M059J (cell line): ENCODE measurements at places on chromosomes 7 and 10. TPM values are rescaled to one million over a fixed set of nuclear protein-coding genes. Genes with fewer than 3 reads are reported as not detected.

The SHH gene
- total RNA-seq = not detected in 2 replicates

The MYH16 gene
- 0.05 and 0.34 TPM in 2 replicates for total RNA-seq

The MCM10 gene
- 9.4 and 11.6 TPM in 2 replicates for total RNA-seq

The CYP26C1 gene
- total RNA-seq = not detected in 2 replicates

DNA sequence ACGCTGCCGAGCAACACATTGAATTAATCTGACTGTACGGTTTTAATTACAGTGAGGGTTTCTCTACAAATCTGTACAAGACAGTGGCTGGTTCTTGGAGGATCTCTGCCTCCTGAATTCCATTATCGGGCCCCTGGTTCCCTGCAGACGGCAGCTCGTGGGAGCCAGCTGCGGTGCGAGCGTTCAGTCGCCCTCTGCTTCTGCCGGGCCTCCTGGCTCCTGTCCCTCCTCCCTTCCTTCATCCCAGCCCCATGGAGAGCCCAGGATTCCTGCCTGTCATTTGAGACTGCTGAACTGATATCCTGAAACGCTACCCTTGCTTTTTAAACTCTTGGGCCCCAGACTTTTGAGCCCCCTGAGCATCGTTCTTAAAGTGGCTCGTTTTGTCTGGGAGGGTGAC is 6.6 kb upstream of the DLX6 start:
- DNase-seq = no peak

GRCh38 chr7:157501581-157501980 is 164.8 kb downstream of the DNAJB6 start:
- DNase-seq = no peak

DNA sequence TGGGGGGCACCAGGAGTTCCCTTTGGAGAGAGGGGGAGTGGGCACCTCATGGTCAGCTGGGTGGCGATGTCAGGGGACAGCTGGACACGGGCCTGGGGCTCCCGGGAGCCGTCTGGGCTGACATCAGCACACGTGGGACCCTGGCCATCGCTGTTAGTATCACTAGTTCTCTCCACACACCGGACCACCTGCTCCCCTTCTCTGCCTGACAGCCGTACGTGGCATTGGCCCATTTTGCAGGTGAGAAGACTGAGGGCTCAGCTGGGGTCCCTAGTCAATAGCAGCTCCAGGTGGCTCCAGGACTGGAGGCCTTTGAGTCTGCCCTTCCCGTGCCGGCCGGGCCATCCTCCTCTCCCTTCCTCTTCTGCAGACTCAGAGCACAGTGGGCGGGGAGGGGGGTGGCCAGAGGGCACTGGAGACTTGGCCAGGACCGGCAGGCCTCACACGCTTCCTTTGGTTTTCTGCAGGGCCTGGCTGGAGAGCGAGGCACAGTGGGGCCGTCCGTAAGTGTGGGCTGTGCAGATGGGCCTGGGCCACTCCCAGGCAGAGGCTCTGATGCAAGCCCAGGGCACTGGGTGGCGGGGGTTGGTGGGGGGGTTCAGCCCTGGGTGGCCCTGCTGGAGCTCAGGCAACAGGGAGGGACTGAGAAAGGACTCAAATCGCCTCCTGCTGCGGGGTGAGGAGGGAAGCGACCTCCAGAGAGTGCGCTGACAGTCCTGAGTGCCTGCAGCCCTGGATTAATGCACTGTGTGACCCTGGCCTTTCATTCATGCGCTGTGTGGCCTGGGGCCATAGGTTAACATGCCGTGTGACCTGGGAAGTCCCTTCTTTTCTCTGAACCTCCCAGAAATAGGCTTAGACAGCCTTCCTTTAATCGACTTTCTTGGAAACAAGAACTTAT is 78.2 kb downstream of the MYL10 start:
- DNase-seq = no peak

- DNase-seq = peak; percentile 60
Measured at GRCh38 chr7:20786779-20787659, at the start of gene SP8. Gene SP8 (minus strand): TSS chr7:20786886. CDS start chr7:20786798, 88 bp downstream.

GRCh38 chr10:97481071-97481470 is 17.2 kb downstream of the MMS19 start:
- peak; percentile 88 for DNase-seq

DNA sequence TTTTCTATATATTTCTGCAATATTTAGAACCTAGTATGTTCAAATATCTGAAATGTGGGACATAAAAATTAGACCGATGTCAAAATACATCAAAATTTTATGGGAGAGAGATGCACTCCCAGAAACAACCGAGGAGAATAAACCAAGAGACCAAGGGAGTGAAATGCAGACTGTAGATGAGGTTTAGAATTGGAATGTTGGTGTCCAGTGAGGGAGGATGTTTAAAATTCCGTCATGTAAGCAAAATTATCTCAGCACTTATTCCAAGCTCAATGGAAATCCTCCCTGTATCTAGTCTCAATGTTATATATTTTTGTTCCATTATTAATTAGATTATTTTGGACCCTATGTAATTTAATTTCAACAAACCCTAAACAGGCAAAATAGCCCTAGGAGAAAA is 61.9 kb upstream of the MAGI2 start:
- DNase-seq = no peak

DNA sequence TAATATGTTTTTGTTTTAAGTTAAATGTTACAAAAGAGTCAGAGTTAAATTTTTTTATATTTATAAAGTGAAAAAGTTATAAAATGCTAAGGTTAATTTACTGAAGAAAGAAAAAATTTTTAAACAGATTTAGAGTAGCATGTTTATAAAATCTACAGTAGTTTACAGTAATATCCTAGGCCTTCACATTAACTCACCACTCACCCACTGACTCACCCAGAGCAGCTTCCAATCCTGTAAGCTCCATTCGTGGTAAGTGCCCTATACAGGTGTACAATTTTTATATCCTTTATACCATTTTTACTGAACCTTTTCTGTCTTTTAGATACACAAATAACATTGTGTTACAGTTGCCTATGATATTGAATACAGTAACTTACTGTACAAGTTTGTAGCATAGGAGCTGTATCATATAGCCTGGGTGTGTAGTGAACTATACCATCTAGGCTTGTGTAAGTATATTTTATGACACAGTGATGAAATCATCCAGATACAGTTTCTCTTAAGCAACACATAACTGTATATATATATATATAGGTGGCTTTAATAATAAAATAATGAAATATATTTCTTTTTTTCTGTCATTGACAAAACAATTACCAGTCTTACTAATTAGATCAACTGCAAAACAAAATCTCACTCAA is 79.6 kb downstream of the PTEN start:
- peak; percentile 50 for DNase-seq

DNA sequence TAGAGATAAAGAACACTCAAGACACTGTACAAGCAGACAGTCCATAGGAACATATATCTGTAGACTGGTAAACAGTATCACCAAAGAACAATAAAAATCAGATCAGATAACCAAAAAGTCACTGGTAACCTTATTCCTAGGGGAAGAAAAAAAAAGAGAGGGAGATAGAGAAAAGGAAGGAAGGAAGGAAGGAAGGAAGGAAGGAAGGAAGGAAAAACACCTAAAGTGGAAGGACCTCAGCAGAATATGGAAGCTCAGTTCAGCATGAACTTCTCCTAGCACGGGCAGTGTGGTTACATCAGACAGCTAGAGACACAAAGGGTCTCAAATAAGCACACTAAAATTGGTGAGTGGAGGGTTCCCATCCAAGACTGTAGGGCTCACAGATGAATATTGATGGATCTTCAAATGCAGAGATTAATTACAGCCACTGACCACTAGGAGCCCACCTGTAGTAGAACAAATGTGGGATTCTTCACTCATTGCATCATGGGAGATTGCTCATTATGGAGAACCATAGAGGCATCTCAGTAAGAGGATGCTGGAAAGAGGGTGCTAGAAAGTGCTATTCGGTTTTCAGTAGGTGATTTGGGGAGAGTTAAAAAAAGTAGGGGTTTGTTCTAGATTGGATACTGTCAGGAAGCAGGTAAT is 293.4 kb upstream of the C7orf33 start:
- DNase-seq = no peak

DNA sequence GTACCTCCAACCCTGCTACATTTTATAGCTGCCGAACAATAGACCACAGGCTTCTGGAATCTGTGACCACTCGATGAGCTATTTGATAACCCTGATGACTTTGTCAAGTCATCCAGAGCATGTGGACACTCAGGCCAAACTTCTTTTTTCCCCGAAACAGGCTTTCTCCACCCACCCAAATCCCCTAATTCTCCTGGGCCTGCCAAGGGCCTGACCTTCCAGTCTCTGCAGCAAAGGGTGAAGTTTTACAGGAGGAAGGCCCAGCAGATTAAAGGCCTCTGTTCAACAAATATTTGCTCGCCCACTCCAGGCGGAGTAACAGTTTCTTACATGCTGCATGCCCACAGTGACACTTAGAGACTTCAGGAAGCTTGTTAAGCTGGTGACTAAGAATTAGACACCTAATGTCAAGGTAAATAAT is 2.0 kb downstream of the JCAD start:
- DNase-seq = peak; percentile 43

DNA sequence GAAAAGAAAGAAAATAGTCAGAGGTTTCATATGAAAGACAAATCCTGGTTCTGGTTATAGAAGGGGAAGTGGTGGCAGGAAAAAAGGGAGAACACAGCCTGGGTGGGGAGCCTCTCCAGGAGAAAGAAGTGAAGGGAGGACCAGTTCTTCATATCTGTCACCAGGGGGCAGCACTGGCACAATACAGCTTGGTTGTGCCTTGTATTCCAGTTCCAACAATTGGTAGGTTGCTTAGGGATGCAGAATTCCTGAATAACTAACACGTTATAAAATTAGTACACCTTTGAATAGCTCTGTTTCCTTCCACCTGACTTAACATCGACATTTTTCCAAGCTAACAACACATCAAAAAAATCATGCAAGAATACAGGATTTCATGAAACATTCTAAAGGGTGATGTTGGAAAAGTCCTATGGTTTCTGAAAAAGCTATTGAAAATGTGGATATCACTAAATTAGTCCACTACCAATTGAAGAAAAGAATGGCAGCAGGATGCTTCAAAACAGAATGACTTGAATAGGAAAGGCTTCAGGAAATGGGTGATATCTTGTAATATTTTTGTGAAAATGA is 52.9 kb downstream of the CYP26A1 start:
- no peak for DNase-seq

DNA sequence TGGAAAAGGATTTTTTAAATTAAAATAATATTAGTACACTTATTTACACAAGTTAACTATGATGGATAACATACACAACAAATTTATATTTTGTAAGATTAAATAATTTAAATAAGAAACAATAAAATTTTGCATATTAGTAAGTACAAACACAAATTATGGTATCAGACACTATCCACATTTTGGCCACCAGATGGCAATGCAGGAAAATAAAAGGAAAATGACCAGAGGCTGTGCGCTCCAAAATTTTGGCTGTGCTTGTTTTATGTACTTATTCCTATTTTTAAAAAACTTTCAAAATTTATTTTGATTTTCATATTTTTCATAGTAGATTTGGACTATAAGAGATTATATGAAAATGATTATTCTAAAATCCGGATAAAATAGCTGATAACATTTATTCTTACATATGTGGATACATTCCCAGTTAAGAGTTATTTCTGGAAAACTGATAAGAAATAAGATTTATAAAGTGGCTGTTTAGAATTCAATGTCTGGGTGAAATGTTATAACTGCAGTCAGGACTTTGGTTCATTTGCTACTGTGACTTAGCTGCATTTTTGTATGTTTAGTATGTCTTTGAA is 274.7 kb upstream of the HGF start:
- peak; percentile 46 for DNase-seq

DNA sequence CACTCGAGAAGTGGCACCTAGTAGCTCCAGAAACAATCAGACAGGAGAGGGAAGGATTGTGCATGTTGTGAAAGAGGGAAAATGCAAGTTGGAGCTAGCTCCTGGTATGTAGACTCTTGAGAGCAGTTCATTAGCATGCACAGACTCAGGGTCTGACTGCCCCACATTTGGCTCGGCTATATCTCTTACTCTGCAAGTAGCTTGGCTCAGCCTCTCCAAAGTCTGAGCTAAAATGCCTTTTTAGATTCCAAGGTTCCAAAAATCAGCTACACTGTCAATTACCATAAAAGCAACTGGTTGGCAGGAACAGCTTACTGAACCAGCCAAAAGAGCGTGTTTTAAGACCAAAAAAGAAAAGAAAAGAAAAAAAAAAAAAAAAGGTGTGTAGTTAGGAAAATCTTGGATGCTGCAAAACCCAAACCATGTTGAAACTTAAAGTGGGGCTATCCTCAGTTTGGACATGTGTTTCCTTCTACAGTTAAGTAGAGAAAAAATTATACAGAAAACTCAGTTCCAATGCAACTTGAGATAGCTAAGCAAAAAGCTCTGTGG is 65.5 kb downstream of the MKX start:
- DNase-seq = no peak

DNA sequence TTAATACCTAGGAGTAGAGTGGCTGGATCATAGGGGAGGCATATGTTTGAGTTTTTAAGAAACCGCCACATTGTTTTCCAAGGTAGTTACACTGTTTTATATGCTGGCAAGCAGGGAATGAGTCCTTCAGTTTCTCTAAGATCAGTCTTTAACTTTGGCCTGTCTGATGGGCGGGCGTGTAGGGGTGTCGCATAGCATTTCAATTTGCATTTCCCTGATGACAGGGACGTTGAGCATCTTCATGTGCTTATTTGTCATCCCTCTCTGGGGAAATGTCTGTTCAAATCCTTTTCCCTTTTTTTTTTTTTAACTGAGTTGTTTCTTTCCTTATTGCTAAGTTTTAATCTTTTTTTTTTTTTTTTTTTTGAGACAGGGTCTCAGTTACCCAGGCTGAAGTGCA is 9.8 kb downstream of the MTG1 start:
- no peak for DNase-seq

DNA sequence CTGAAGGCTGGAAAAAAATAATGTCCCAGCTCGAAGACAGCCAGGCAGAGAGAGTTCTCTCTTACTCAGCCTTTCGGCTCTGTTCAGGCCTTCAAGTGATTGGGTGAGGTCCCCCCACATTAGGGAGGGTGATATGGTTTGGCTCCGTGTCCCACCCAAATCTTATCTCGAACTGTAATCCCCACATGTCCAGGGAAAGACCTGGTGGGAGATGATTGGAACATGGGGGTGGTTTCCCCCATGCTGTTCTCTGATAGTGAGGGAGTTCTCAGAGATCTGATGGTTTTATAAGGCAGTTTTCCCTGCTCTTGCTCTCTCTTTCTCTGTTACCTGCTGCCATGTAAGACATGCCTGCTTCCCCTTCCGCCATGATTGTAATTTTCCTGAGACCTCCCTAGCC is 36.6 kb upstream of the LEP start:
- no peak for DNase-seq
